ENCODE measurements at places on chromosomes 5 and 9.
A peak's percentile ranks its signal among the peaks of the same experiment; 100 is the strongest.

DNA sequence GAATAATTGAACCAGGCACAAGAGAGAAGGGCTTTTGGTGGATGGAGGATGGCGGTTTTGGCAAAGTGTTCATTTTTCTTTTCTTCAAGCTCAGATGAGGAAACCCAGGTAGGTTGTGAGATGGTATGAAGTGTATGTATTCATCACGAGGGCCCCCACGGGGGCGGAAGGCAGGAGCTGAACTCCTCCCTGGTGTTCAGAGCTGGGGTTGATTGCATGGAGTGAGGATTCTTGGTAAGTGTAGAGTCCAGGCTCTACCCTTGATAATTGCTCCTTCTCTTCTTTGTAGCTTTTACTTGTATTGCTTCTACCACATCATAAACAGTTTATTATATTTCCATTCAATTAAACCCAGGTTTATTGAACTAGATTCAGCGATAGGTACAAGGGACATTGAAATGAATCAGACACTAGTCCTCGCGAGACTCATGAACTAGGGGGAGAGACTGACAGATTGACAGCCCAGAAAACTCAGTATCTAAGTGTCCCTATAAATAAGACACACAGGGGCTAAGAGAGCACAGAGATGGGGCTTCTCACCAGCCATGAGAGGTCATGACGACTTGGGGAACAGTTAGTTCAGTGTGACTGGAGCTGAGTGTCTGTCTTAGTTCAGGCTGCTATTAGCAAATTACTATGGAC, 116.7 kb upstream of the KLF4 start:
- DNase-seq, result no peak

DNA sequence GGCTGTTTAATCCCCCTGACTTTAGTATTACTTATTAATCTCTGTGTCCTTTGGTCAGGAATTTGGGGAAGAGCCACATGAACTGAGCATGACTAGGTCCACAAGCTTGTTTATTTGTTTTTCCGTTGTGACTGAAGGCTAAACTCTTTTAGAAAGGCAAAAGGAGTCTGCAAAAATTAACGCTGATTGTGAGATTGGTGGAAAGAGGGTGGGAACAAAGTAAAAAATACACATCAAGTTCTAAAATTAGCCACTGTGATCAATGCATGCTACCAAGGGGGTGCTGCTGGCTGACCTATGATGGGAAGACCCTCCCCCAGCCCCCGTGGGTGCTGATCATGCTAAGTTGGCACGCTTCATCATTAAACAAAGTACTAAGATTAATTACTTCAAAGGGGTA, 356.8 kb downstream of the ADGRV1 start:
- no peak for DNase-seq

- DNase-seq, result no peak
Observed at GRCh38 chr9:131578021-131578420, 32.7 kb downstream of the PRRT1B start.

DNA sequence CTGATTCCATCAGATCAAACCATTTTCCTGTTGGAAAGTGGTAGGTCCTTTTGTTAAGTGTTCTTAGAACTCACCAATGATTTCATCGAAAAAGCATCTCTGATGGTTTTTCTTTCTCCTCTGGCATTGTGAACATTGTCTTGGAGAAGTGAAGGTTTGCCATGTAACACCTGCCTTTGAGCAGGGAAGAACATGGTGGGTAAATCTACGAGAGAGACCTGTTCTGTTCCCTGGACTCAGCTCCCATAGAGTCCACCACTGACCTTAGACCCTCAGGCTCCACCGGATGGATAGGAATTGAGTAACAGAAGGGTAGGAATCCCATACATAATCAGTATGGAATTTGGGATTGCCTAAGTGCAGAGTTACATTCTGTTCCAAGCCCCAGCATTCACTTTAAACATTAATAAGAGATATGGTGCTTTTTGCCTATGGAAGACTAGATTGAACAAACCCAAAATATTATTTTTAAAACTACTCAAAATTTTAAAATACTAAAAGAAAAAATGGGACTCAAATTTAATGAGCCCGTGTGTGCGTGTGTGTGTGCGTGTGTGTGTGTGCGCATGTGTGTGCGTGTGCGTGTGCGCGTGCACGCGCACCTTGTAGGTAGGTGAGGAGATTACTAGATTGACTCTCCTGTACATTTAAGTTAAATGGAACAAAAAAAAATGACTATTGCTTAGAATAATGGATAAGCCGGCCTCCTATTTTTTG, 92.0 kb downstream of the C9orf152 start:
- DNase-seq, result no peak

- DNase-seq, result no peak
Observed at GRCh38 chr9:33372900-33373299, 29.5 kb downstream of the AQP7 start.

GRCh38 chr9:106880081-106880480, 17.1 kb downstream of the ZNF462 start:
- no peak for DNase-seq

DNA sequence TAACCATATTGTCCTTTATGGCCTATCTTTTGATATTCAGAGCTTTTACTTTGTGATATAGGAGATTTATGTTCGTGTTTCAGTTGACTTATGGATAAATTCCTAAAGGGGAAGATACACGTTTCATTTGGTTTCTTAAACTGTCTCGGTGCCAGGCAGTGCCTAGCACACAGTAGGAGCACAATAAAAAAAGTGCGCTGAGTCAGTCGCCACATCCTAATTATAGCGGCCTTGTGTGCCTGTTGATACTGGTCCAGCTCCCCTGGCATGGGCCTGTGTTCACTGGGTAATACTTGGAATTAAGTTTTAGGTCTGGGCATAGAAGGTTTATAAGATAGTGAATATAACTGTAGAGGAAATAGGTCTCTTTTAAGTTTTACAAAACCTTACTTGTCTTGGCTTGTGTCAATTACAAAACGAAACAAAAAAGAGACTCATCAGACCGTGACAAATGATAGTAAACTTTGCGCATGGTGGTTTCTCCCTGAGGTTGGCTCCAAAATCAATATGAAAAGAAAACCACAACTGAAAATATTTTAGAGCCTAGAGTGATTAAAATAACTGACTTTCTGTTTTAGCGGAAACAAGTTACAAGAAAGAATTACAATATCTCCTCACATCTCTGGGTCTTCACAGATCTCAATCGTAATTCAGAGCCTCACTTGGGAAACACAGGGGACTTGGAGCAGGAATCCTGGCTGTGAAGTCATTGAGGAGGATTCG, 84.8 kb downstream of the MVB12B start:
- peak; percentile 47 for DNase-seq

GRCh38 chr9:125749287-125749935, 2.2 kb downstream of the PBX3 start:
- no peak for DNase-seq

Measured in CD4-positive, alpha-beta T cell treated with Interleukin-1 beta for 1 hour (primary cell).